ENCODE measurements at places on chromosomes 4 and X.

- DNase-seq = no peak
These were observed 267.3 kb downstream of the BCOR start for GRCh38 chrX:39830414-39830813.

DNA sequence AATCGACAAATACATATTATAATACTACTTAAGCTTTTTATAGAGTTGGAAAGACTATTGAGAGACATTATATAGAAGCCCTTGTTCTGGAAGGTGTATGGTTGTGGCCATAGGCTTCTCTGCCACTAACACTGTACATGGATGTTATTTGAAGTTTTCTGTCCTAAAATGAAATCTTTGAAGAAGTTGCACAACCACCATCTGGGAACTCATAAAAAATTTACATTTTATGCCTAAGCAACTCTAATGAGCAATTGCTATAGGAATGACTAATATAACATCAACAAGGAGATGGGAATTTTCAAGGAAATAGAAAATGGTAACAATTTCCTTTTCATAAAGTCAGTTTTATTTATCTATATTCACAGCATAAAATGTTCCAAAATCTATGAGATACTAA lies 7.4 kb downstream of the HTN1 start:
- DNase-seq = no peak

GRCh38 chr4:56316011-56316650 lies 71.2 kb downstream of the AASDH start:
- DNase-seq = no peak

DNA sequence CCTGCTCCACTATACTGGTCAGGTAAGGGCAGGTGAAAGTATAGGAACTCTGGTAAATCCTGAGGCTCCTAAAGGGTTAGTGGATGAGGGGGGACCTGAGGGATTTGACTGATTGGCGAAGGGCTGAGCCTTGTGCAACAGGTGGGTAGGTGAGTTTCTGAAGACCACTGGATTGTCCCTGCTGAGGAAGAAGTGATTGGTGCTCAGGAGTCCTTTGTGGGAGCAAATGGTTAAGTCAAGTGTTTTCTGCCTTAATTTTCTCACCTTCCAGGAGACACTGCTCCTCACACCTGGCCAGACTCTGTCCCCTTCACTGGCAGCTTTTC lies 156.6 kb downstream of the AMMECR1 start:
- no peak for DNase-seq

GRCh38 chrX:137033774-137034507 lies at the start of gene GPR101:
TSS of gene GPR101 (minus strand) at chrX:137033995. CDS start at chrX:137031674, 2,321 bp downstream.
- peak; percentile 4 for DNase-seq

DNA sequence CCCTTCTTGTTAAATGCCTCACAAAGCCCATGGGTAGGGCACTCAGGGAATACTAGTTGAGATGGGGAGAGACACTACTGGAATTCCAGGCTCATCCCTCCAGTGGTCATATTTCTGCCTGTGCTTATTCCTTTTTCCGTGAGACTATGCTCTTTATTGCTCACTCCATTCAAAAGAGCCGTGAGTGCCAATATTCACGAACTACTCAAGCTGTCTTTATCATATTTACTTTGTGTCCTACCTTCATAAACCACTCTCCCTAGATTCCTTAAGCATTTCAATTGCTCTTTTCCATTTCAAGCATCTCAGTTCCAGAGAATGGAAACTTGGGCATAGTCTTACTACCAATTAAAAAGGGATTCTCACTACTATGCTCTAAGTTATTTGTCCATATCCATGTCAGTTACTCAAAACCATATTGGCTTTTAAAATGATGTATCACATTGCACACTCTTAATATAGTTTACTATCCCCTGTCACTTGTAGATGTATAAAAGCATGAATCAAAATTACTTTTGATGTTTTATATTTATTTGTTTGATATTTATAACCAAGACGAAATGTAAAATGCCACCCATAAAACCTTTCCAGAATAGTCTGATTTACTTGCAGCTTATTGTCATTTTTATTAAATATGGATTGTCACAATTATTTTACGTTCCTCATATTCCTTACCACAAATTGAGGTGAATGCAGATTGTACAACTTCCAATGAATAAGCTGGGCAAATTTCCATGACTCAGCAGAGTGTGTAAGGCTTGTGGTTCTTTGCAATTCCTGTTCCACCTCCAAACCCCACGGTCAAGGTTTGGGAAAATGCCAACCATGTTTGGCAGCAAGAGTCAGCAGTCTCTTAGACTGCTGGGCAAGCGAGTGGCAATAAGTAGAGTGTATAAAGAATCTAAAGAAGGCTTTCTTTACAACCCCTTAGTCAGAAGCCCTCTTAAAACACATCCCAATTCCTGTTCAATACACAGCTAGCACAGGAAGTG lies 24.4 kb downstream of the ENOX2 start:
- DNase-seq = no peak

- no peak for DNase-seq
These were observed 44.5 kb upstream of the TRIM2 start for GRCh38 chr4:153159728-153160221.

DNA sequence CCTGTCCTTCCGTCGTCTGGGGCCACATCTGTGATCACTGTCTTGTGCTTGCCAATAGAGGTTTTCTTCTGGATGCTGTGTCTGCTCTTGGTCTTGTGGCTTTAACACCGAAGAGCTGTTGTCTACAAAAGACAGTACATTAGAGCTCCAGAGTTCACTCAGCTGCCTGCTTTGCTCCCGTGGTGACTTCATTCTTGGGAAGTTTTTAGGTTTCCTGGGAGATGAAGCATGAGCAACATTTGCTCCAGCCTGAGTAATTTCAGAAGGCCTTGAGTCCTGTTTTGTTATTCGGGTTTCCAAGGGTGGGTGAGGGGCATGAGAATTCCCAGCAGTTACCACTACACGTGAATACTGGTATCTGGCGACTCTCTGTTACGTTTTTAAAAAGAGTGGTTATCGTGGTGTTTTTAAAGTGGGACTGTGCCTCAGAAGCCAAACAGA lies 189.2 kb downstream of the SHROOM3 start:
- no peak for DNase-seq

DNA sequence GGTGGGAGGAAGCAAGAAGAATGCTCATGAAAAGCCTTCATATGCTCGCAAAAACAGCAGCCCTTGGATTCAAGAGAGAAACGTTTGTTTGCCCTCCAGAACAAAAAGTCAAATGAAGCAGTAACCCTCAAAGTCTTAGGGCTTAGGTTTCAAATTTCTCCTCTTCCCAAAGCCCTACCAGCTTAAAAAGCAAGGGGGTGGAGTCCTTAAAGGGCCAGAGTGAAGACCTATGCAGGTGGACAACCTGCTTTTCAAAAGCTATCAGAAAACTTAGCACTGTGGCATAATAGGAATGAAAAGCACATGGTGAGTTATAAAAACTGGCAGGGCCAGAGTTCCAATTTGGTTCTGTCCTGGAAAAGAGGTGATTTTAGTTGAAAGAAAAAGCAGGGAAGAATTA lies 253.3 kb downstream of the NAP1L3 start:
- DNase-seq = no peak

- no peak for DNase-seq
These were observed 30.5 kb downstream of the RUFY3 start for GRCh38 chr4:70752236-70752635.

DNA sequence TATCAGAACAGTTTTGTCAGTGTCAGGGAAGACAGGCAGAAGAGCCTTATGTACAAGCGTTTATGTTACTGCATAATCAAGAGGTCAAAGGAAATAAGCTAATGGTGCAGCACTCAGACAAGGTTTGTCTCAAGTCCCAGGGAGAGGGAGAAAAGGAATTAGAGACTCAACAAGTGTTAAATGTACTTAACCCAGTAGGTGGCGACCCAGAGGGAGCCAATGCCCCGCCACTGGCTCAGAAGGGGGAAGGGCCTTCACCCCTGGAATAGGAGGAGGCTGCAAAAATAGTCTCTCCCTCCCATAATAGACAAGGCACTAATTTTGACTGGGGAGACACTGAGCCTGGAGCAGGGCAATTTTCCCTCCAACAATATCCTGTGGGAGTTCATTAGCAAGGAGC lies 14.1 kb upstream of the PAPSS1 start:
- no peak for DNase-seq

DNA sequence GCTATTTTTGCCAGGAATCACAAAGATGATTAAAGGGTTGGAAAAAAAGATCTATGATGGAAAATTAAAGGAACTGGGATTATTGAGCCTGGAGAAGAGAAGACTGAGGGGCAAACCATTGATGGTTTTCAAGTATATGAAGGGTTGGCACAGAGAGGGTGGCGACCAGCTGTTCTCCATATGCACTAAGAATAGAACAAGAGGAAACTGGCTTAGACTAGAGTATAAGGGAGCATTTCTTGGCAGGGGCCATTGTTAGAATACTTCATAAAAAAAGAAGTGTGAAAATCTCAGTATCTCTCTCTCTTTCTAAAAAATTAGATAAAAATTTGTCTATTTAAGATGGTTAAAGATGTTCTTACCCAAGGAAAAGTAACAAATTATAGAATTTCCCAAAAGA lies 75.1 kb downstream of the NPNT start:
- DNase-seq = no peak

DNA sequence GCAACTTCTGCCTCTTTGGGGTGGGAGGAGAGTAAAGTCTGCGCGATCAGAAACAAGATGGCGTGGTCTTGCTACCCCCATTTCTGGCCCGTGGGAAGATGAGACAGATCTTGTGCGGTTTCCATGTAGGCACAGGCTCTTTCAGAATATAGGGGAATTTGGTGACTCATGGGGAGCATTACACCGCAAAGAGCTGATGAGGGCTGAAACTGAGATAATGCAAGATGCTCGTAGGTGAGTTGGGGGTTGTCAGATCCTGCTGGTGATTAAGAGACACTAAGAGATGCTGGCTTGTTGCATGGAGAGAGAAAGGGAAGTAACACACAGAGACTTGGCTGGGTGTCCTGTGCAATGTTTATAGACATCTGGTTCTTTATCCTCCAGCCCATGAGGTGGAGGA lies 1.5 kb downstream of the EVC start:
- DNase-seq = no peak

DNA sequence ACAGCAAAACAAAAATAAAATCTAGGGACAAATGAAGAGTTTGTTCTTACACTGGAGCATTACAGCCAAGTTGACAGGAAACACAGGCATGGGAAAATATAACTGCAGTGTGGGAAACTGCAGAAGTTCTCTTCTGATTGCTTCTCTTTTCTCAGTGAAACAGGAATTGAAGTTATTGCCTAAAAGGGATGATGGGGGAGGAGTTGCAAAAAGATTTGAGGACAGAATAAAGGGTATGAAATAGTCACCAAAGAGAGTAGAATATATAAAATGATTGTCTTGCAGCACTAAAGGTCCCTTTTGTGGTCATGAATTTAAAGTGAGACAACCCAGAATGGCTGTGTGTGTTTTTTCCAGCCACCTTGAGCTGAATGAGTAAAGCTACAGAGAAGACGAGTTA lies 103.7 kb downstream of the JADE1 start:
- DNase-seq = no peak

DNA sequence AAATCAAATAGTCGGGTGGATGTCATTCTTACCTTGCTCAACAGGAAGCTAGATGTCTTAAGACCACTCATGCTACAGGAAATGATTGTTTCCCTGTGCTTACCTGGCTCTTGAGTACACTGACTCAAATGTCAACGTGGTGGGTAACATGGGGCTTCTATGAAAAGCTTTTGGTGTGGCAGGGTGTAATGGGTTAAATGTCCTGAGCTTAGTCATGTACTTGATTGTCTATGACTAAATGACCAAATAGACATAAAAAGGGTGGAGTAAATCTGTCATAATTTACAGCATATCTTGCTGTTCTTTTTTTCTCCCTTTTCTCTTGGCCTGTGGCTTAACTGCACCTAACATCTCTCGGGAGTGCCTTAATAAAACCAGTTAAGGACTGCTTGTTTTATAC lies 44.9 kb downstream of the CCNG2 start:
- DNase-seq = no peak

DNA sequence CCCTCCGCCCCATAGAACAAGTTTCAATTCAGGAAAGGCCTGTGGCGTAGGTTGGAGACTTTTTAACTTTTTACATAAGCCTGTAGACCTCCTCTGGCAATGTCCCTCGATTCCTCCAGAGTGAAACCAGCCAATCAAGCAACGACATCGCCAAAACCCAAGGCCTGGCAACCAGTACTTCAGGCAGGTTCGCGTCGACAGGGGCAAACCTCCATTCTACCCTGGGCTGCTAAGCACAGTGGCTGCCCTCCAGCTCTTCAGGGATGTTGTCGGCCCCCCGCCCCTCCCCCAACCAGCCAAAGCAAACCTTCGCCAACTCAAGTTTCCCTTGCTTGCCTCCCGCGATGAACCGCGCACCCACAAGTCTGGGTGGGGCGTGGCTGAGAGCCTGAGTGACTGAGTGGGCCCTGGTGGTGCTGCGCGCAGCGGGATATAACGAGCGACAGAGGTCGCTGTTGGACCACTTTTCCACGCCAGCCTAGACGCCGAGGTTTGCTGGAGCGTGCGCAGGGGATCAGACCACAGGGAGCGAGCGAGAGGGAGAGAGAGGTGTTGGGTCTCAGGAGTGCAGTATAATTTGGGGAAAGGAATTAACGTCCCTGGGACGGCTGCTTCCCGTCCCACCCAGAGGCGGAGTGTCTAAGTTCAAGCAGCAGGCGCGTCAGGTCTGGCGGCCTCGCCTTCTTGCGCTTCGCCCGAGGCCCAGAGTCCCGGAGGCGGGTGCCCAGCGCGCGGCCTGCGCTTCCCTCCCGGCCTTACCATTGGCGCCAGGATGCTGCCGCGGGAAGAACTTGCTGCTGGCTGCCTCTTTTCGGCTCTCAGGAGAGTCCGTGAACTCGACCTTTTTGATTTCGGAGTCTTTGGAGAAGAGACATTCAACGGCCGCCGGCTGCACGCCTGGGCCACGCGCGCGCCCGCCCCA lies 9.0 kb upstream of the PITX2 start:
- DNase-seq = no peak

- DNase-seq = no peak
These were observed 13.7 kb downstream of the FRAS1 start for GRCh38 chr4:78070731-78071282.

GRCh38 chr4:102445213-102445612 lies 55.9 kb upstream of the NFKB1 start:
- DNase-seq = no peak

DNA sequence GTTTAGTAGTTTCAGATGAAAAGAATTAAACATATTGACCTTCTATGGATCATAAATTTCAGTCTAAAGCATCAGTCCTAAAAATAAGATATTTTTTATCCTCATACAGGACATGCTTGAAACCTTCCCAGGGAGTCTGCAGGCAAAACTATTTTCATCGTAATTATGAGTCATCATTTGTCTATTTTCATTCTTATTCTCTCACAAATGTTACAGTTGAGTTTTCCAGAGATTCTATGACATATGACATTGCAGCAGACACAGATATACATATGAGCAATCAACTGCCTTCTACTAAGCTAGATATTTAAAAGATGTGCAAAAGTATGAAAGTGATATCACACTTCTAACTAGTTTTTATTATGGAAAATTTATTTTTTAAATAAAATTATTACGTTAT lies 398.0 kb downstream of the MAGEB5 start:
- no peak for DNase-seq

DNA sequence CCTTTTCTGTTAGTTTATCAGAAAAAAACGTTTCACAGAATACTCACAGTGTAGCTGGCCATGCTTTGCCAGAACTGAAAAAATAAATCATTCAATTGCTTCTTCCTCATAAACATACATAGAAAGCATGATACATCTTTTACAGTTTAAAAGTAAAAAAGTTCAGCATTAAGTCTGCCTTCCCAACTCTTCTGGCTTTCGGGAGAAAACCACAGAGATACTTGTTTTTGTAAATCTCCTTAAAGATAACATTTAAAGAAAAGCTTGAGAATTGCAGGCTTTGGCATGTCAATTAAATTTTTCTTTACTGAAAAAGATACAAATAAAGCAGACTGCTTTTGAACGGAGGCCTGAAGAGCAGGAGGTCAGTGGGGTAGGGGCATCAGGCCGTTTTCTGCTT lies 66.8 kb downstream of the SEC24D start:
- DNase-seq = no peak

GRCh38 chrX:23959781-23960180 lies 52.0 kb downstream of the CXorf58 start:
- peak; percentile 1 for DNase-seq

Measured in stimulated activated naive CD4-positive, alpha-beta T cell (primary cell).